ENCODE measurements at places on chromosomes 7 and 10.

- no peak for DNase-seq
Observed at GRCh38 chr10:70479626-70480238, 1.2 kb downstream of the PALD1 start.

DNA sequence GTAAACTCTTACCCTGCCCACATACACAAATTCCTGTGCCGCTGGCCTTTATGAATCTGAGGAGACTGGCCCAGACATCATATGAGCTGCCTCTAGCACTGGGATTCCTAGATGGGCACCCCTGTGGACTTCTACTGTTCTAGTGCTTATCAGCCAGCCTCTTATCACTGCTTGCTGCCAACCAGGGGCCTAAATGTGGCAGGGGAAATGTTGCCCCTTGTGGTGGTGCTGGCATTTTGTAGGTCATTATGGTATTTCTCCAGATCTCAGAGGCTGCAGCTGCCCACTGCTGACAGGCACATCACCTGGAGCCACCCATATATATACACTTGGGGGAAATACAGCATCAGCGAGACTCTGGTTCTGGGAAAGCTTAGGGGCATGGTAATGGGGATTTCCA, 5.4 kb downstream of the SFR1 start:
- no peak for DNase-seq

GRCh38 chr10:21021843-21022594, 124.9 kb upstream of the NEBL start:
- DNase-seq = no peak

GRCh38 chr7:12131122-12131521, 80.0 kb upstream of the TMEM106B start:
- DNase-seq = no peak

DNA sequence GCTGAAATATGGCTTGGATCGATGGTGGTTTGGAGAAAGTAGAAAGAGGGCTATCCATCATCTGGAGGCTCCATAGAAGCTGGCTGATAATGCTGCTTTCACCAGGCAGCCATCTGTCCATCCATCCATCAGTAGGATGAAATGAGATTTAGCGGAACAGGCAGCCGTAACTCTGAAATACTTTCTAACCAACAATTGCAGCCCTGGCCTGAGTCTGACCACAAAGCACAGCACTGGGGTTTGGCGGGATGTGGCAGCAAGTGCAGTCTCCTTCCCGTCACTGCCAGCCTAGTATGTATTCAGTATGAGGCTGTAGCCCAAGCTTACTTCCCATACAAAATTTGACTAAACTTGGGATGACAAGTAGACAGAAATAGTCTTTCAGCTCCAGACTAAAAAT, 38.0 kb downstream of the R3HCC1L start:
- no peak for DNase-seq

- DNase-seq = no peak
Observed at GRCh38 chr10:46240684-46241565, 45.9 kb upstream of the ANTXRL start.

DNA sequence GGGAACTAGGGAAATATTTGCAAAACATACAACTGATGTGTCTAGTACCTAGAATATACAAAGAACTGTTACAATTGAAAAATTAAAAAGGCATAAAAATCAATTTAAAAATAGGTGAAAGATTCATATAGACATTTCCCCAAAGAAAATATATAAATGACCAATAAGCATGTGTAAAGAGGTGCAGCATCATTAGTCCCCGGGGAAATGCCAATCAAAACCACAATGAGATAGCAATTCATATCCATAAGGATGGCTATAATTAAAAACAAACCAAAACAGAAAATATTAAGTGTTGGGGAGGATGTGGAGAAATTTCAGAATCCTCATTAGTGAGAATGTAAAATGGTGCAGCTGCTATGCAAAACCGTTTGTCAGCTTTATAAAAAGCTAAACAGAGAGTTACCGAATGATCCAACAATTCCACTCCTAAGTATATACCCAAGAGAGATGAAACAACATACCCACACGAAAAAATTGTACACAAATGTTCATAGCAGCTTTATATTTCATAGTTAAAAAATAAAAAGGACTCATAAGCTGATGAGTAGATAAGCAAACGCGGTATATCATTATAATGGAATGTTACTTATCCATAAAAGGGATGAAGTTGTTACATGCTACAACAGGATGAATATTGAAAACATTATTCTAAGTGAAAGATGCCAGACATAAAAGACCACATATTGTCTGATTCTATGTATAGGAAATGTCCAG, 210.1 kb upstream of the INHBA start:
- DNase-seq = no peak

GRCh38 chr7:148172920-148173319, 417.6 kb upstream of the C7orf33 start:
- DNase-seq = no peak

DNA sequence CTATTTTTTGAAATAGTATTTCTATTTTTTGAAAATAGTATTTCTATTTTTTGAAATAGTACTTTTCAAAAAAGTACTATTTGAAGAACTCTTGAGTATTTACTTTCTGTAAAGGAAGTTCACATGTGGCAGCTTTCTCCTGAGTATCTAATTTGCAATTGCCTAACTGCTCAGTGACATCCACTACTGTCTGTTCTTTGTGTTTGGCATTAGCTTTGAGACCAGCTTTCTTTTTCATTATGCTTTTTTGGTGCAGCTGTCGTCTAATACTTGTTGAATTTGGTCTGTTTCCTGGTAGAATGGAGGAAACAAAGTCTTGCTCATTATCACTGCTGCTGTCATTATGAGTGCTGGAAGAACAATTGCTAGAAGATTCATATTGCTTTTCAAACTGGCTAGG, 99.1 kb downstream of the BMPR1A start:
- no peak for DNase-seq

- no peak for DNase-seq
Observed at GRCh38 chr10:125448596-125448995, 234.4 kb downstream of the TEX36 start.

DNA sequence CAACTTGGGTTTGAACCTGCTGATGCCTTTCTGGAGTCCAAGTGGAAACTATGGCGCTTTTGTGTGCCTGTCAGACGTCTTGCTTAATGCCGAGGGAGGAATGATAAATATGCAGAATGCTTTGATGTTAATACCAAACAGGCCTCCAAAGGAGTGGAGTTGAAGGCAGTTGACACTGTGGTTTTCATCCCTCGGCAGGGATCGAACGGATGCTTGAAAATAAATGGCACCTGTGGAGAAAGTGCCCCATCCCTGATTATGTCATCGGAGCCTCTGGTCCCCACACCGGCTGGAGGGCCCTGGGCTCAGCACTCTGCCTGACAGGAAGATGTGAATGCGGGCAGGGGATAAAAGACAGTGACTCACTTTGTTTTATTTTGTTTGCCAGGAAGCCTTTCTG, 148.7 kb upstream of the GPR26 start:
- DNase-seq = no peak

DNA sequence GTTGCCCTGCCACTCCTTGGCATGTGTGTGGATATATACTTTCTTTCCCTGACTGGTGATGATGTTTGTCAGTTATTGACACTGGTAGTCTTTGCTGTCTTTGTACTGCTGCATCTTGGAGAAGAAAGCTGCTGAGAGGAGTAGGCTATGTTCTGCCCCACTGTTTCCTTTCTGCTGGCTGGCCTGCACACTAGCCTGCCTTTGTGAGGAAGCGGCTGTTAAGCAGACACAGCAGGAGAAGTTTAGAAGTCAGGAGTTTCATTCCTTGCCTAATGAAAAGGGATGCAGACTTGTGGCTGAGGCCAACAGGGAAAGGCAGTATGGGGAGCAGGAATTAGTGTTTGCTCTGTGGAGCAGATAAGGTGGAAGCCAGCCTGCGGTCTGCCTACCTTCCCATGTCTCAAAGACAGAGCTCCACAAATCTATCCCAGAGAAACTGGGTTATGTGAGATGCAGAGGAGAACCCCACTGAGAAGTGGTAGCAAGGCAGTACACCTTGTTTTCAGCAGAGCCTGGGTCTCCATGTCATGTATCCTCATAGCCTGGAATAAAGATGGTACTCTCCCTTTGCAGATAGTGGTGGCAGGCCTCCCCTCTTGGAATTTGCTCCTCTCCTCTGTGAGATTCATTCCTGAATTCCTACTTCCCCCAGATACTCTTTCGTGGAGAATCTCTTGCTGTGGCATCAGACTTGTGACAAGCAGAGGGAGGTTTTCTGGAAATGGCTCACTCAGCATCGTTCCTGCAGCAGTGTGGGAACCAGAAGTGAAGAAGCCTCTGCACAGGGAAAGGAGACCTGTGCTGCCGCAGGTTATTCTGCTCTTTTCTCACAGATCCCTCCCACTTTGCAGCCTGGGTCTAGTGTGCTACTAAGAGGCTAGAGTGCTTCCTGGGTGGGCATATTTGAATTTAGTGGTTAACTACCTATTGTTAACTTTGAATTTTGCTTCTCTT, 130.2 kb downstream of the LRRC4 start:
- DNase-seq = no peak

GRCh38 chr7:155343150-155343549, 45.5 kb downstream of the INSIG1 start:
- DNase-seq = no peak

- DNase-seq = no peak
Observed at GRCh38 chr10:88194961-88195367, 331.5 kb downstream of the PTEN start.

DNA sequence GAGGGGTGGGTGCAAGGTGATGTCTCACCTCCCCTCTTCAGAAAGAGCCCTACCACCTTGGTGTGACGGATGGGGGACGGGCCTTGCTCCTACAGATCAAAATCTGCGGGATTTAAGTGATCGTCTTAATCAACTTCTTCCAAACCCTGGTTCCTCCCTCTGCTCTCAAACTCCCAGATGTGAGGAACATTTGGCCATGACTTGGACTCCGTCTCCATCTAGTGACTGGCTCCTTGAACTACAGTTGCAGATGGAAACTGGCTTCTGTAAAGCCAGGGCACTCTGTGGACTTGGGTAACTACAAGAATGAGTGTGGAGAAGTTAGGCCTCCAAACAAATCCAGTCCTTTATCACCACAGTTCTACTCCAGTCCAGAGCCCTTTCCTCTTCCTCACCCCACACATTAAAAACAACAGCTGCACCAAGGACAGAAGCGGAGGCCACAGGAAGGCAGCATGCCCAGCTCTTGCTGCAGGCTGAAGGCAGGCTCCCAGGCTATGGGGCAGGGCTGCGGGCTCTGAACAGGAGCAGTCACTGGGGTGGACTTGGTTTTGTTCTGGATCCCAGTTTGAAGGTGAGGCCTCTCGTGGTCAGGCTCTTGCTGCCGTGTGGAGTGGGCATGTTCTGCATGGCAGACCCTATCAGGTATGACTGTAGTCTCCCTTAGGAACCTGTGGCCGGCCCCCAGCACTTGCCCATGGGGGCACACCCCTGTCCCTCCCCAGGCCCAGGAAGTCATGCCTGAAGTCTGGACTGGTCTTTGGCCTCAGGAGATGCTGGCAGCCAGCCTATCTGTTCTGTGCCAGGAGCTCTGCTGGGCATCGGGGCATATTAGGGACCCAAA, 79.4 kb downstream of the VWC2 start:
- no peak for DNase-seq

- DNase-seq = no peak
Observed at GRCh38 chr10:93542358-93542791, 24.1 kb upstream of the FFAR4 start.

- DNase-seq = no peak
Observed at GRCh38 chr7:4115941-4116610, 566.0 kb upstream of the FOXK1 start.

DNA sequence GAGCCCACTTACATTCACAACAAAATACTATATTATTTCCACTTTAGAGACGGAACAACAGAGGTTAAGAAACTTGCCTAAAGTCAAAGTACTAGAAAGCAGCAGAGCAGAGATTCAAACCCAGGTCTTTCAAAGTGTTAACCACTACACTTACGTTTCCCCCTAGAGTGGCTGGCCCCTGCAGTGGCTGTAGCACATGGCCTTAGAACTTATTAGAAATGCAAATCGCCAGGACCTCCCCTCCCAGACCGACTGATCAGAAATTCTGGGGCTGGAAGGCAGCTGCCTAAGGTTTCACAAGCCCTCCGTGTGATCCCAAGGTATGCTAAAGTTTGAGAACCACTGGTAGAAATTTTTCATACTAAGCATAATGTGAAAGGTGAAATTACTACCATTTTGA, 8.1 kb downstream of the MPP7 start:
- DNase-seq = no peak

- DNase-seq = no peak
Observed at GRCh38 chr7:132488634-132489302, 87.5 kb downstream of the PLXNA4 start.

GRCh38 chr7:79307376-79307775, 146.1 kb downstream of the MAGI2 start:
- no peak for DNase-seq

GRCh38 chr10:111837985-111838384, 345.6 kb downstream of the GPAM start:
- DNase-seq = no peak

DNA sequence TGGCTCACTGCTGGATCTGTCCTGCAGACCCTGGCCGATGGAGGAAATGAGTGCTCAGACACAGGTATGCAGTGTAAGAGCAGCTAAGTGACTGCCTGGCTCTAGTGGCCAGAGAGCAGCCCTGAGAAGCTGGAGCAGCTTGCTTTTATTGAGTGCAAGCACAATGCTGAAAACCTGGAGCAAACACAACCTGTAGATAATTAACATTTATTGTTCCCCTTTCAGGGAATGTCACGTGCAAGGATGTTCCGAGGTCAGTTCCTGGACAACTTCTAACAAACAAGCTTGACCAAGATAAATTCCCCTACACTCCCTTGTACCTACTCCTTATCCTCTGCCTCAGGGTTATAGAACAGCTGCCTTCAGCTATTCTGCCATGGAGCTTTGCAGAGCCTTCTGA, 31.3 kb downstream of the DDC start:
- DNase-seq = no peak

- no peak for DNase-seq
Observed at GRCh38 chr10:784403-785088, 95.1 kb upstream of the DIP2C start.

GRCh38 chr10:38027986-38028385, 17.5 kb downstream of the ZNF33A start:
- DNase-seq = no peak

- DNase-seq = no peak
Observed at GRCh38 chr10:102375867-102376266, 19.6 kb upstream of the NFKB2 start.

Measured in T follicular helper cell (primary cell).